ENCODE measurements at places on chromosomes 12 and 14.

DNA sequence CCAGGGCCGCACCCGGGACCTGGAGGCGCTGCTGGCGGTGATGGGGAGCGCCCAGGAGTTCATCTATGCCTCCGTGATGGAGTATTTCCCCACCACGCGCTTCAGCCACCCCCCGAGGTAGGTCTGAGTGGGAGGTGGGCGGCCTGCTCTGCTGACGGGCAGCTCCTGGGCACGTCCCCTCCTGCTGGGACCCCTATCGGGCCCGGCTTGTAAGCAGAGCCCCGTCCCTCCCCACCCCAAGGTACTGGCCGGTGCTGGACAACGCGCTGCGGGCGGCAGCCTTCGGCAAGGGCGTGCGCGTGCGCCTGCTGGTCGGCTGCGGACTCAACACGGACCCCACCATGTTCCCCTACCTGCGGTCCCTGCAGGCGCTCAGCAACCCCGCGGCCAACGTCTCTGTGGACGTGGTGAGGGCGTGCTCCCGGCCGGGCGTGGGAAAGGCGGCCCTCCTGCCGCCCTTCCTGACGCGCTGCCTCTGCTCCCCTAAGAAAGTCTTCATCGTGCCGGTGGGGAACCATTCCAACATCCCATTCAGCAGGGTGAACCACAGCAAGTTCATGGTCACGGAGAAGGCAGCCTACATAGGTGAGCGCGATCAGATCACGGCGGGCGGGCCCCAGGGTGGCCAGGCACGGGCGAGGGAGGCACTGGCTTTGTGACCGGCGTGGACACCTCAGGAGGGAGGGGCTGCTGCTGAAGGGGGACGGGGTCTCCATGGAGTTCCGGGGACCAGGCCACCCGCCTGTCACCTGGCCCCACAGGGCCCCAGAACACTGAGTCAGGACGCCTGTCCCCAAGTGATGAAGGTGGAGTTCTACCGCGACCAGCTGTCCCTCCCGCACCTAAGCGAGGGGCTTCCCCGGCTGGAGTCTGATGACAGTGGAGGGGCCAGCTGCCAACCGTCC is 7.3 kb downstream of the PLD4 start:
- no peak for DNase-seq

DNA sequence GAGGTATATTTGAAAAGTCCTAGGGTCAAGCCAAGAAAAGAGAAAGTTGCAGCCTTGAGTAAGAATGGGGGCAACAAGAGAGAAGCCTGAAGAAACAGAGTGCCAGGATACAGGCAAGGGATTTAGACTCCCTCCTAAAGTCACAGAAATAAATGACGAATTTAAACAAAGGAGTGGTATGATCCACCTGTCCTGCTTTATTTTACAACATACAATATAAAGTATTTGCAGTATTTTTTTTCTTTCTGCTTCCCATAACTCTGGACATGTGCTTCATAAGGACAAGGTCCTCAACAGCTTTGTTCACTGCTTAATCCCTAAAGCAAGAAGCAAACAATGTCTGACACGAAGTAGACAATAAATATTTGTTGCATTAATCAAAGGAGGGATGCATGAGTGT is 57.4 kb downstream of the IFNG start:
- no peak for DNase-seq

DNA sequence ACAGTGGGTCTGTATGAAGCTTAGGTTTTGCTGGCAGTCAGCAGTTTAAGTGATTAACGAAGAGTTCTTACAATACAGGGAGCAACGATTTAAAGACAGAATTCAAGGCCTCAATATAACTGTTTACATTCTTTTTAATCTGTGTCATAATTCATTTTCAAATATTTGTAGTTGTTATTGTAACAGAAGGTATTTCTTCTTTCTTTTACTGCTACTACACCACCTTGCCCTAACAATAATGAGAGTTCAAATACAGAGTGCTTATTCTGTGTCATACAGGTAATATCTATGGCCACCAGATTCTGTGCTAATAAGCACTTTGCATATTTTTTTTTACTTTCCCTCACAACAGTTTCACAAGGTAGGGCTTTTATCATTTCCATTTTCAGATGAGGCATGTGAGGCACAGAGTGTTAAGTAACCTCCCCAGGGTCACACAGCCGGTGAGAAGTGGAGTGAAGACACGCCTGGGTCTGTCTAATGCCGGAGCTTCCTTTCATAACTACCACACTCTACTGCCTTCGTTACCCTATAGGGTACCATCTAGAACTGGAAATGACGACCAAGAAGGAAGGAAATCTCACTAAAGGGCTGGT is 81.9 kb downstream of the PELI2 start:
- DNase-seq = peak; percentile 20

GRCh38 chr14:52853522-52853854 is 62.1 kb upstream of the GNPNAT1 start:
- no peak for DNase-seq

DNA sequence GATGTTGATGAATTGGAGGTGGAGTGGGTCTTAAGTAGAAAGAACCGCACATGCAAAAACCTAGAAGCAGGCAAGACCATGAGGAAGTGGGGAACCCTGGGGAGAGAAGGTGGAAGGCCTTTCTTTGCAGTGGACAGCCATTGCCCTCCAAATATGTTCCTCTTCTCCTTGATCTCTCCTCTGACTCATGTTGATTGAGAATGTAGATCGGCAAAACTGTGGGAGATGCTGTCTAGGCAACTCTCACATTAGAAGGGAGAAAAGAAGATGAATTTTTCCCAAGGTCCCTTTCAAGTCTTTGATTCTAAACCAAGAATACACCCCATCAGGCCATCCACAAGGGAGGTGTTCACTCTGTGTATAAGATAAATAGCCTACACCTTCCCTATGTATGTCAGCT is 257.5 kb downstream of the MSRB3 start:
- DNase-seq = peak; percentile 44

Data from mesenchymal stem cell (in vitro differentiated cells and primary cell).